NCI-H1105 treated with DMSO at 0.1 percent for 48 hours (cell line): ENCODE measurements at places on chromosomes 16 and 17.

DNA sequence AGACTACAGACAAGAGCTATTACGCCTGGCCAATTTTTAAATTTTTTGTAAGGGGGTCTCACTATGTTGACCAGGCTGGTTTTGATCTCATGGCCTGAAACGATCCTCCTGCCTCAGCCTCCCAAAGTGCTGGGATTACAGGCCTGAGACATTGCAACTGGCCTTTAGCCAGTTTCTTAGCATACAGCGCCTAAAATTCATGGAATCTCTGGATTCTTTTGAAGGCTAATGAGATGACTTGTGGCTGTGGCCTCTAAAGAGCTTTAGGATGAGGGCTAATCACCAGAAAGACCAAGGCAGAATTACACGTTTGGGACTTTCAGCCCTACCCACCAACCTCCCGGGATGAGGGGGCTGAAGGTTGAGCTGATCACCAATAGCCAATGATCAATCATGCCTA is 34.6 kb downstream of the AKAP10 start:
- DNase-seq, result no peak

DNA sequence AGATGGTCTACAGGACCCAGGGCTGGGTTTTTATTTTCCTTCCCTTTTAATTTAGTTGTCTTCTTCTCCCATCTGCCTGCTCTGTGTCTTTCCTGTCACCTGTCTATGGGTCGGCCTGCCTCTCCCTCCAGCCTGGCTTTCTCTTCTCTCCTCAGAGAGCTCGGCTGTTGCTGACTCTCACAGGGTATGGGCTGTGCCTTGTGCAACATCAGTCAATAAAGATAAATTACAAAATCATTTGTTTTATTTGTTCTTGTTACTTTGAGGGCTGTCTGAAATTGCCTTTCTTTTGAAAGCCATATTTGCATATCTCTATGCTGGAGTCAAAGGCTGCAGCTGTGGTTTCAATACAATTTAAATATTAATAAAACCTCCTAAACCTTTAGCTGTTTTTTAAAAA is 15.6 kb downstream of the RND2 start:
- DNase-seq, result no peak

DNA sequence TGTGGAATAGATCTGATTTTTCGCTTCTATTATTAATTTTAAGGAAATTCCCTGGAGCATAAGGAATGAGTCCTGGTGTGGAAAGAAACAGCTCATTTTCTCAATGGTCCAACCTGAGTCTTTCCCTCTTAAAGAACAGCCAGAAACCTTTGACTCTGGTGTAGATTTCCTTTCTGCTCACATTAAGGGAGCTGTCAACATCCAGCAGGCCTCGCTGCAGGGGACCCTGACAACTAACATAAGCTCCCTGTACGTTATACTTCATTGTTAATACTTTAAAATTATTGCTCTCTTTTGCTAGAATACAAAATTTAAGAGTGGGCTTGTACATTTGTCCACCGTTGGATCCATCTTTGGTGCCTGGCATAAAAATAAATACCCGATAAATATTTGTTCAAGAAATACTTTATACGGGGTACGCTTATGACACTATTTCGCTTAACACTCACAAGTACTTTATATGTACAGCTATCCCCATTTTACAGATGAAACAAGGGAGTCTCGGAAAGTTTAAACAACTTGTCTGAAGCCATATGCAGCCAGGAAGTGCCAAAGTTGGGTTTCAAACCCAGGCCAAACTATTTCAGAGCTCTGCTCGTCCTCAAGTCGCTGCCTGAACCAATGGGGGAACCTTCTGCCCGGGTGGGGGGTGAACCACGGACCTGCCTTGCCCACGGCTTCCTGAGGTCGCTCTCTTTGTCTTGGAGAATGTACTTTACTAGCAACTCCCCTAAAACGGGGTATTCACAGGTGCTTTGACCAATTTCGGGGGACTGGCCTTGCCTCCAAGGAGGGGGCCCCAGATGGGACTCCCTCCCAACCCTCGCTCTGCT is 611 bp downstream of the SMARCE1 start:
- peak; percentile 24 for DNase-seq

DNA sequence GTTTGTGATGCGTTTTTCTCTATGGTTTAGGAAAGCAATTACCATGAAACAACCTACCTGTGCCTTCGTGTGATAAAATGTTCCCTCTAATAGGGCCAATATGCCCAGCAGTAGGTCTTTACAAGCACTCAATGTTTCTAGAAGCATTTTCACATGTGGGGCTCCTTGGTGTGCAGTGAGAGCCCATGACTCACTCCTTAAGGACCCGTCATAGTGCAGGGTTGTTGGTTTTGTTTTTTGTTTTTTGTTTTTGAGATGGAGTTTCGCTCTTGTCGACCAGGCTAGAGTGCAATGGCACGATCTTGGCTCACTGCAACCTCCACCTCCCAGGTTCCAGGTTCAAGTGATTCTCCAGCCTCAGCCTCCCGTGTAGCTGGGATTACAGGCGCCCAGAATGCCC is 31.1 kb upstream of the ZFP90 start:
- DNase-seq, result no peak

- no peak for DNase-seq
These were observed 163.4 kb downstream of the PHKB start for GRCh38 chr16:47624563-47624962.

DNA sequence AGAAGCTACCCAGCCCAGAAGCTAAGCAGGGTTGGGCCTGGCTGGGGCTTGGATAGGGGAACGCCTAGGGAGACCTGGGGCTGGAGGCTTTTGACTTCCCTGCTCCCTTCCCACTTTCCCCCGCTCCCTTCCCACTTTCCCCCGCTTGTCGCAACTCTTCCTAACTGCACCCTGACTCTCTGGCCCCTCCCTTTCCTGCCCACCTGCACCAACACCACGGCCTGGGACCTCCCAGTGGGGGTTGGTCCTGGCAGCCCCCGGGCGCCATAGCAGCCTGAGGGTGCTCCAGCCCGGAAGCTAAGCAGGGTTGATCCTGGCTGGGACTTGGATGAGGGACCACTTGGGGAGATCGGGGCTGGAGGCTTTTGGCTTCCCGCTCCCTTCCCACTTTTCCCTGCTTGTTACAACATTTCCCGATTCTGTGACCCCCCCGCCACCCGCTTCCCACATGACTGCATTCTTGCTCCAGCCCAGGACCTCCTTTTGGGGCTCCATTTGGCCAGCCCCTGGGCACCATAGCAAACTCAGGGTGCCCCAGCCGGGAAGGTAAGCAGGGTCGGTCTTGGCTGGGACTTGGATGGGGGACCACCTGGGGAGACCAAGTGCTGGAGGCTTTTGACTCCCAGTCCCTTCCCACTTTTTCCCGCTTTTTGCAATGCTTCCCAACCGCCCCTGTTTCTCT is 2287.0 kb downstream of the TP53TG3F start:
- DNase-seq, result no peak

- DNase-seq, result no peak
These were observed 28.3 kb downstream of the C16orf95 start for GRCh38 chr16:87288753-87289362.

DNA sequence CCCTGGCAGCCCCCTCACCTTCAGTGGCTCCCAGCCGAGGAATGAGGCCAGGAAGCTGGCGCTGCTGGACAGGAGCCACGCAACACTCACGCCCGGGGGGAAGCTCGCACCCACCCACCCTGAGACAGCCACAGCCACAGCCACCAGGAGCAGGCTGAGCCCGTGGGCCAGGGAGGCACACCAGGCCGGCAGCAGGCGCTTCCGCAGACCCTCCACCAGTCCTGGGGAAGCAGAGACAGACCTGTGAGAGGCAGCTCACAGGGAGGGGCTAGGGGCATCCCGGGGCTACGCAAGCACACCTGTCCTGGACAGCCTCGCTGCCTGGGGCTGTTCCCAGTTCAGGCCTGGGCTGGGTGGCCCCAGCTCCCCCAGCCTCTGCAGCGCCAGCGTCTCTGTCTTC is 41.9 kb downstream of the PKD1 start:
- DNase-seq, result no peak

- no peak for DNase-seq
These were observed 46.4 kb downstream of the GDPD1 start for GRCh38 chr17:59266745-59267144.

GRCh38 chr17:59620064-59620359 is 317 bp downstream of the CLTC start:
- DNase-seq, result no peak

GRCh38 chr16:87725596-87726235 is 40.1 kb downstream of the KLHDC4 start:
- no peak for DNase-seq

- DNase-seq, result no peak
These were observed 1.7 kb downstream of the TTC19 start for GRCh38 chr17:16001226-16001897.

DNA sequence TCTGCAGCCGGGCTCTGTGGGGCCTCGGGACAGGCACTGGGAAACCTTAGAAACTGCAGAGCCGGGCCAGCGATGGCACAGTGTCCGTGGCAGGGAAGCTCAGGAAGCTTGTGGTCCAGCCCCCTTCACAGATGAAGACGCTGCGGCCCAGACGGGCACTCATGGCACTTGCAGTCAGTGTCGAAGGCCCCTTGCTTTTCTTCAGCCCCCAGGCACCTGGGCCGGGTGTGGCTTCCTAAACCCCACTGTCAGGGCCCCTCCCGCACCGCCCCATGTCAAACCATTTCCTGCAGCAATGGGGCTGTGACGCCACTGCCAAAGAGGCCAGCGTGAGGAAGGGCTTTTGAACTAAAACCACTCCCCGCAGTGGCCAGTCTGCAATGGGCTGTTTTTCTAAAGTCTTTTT is 164.0 kb downstream of the LAT start:
- DNase-seq, result no peak

DNA sequence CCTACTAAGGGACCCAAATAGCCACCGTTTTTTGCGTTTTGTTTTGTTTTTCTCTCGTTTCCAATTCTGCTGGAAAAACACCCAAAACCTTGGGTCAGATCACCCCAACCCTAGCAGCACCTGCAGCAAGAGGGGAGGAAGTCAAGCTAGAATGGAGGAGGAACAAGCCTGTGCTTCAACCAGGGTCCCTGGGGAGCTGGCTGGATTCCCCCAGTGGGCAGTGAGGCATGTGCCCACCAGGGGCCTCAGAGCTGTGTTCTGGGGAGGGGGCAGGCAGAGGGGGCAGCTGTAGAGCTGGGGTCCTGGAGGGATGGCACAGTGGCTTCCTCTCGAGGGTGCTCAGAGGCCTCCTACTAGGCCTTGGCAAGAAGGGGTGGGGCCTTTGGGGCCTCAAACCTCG is 6.5 kb downstream of the CD79B start:
- no peak for DNase-seq

DNA sequence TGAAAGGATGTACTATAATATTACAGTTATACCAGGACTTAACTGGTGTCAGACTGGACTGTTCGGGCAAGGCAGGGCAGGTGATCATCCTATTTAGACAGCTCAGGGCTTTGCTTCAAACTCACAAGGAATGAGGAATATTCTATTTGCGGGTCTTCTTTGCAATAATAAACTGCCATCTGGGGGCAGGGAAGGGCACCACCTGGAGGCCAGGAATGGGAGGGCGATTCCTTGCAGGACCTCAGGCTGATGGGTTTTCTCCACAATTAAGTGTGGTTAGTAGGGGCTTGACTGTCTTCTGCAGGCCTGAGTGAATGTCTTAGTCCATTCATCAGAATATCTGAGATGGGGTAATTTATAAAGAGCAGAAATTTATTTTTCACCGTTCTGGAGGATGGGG is 424.1 kb downstream of the CA10 start:
- DNase-seq, result no peak

GRCh38 chr17:76816590-76817135 is 51.5 kb upstream of the MGAT5B start:
- peak; percentile 50 for DNase-seq

GRCh38 chr16:19940195-19940594 is 55.5 kb upstream of the GPRC5B start:
- DNase-seq, result no peak

DNA sequence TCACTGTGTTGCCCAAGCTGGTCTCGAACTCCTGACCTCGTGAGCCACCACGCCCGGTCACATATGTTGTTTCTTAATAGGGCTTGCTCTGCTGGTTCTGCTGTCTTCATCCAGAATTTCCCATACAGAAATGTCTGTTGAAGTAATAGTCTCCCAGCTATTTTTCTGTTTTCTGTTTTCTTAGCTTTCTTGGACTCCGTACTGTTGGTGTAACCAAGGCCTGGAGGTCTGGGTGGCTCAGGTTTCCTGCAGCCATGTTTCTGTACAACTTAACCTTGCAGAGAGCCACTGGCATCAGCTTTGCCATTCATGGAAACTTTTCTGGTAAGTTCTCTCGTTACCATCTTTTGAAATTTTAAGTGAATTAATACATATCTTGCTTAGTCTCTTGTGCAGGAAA is 2.8 kb downstream of the SF3B3 start:
- no peak for DNase-seq

DNA sequence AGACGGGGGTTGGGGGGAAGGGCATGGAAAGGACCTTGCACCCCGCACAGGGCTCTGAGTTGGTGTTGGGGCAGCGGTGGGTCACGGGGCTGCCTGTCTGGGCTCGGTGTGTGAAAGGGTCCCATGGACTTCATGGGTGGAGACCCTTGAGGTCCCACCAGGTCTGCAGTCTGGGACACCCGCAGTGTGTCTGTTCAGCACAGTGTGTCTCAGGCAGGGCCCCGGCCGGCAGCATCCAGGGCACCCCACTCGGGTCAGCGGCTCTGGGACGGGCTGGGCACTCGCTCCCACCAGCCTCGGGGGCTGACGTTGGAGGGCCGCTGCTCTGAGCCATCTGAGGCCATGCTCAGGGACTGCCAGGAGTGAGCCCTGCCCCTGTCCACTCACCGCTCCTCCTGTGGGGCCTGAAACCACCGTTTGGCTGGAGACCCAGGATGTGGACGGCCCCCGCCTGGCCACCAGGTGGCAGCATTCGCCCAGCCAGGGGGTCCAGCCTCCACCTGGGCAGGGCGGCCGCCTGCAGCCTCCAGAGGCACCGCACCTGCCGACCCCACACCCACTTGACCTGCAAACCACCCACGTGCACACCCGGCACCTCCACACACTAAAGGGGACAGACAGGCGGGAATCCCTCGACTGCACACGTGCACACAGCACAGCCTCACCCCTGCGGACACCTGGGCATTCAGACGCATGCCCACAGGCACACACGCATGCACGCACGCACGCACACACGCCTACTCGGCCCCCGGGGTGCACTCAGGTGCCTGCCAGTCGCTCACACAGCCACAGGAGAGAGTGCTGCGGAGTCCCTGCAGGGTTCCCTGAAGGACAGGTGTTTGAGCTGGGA is 10.1 kb upstream of the ZFPM1 start:
- peak; percentile 53 for DNase-seq

DNA sequence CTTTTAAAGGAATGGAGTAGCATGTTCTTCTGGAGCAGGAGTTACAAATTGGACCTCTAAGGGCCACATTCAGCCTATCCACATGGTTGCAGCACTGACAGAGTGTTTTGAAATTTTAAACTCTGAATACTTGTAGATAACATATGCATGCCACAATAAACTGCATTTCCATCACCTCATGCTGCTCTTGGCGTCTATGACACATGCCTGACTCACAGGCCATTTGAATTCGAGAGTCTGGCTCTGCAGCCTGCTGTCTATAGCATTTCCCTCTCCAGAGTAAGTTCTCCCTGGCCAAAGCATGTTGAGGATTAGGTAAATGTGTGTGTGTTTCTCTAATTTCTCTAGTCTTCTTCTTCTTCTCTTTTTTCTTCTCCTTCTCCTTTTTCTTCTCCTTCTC is 28.7 kb upstream of the MYOCD start:
- DNase-seq, result no peak

GRCh38 chr16:88328313-88328980 is 54.3 kb upstream of the ZNF469 start:
- DNase-seq, result no peak
